ENCODE measurements at places on chromosomes 2 and 18.

GRCh38 chr2:117269574-117269973 lies 544.9 kb upstream of the DDX18 start:
- DNase-seq, result no peak

DNA sequence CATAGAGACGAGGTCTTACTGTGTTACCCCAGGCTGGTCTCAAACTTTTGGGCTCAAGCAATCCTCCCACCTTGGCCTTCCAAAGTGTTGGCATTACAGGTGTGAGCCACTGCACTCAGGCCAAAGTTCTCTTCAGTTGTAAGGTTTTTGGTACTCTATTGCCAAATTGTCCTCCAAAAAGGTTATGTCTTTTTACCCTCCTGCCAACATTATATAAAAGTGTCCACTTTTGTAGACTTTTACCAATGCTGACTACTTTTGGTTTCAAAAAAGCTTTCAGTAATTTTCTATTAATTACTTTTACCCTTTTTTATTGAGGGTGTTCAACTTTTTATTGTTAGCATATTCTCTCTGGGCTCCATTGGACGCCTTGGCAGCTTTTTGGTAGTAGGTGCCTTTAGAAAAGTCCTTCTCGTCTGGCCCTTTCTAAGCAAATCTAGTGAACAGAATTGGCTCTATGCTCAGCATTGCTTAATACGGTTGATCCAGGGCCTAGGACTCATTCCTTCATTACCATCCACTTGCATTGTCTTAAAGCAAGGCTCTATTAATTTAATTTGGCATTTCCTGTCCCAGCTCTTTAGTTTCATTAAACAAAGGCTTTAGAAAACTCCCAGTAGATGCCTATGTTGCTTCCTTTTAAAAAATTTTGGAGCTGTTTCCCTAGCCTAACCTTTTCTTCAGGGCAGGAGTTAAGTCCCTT lies 16.7 kb upstream of the IL1A start:
- no peak for DNase-seq

DNA sequence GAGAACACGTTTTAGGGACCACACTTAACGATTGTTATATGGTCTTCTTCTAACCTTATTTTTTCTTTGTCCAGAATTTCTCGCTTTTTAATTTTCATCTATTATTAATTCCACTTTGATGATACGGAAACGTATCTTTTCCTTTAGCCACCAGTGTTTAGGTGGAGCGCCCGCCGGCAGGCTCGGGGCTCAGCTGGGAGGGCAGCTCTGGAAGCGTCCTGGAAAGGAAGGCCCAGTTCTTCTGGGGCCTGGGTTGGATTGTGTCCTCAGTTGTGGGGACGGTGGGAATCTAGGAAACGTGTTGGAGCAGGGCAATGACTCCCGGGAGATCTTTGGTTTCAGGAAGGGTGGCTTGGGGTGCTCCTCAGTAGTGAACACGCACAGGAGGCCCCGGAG lies 19.4 kb upstream of the SOX11 start:
- DNase-seq, result no peak

DNA sequence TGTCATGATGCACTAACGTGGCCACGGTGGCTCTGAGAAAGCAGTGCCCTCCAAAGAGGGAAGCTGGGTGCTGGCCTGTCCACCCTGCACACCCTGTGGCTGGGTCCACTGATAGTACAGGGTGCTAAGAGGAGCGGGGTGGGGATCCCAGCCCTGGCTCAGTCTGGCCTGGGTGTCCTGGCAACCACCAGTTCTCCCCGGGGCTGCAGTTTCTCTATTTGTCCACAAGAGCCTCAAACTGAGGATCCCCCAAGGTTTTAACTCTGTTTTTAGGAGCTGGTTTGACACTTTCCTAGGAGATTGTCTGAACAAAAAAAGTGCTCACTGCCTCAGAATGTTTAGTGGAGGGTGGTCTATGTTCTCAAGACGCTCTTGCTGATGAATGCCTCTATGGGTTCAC lies 29.0 kb downstream of the EDAR start:
- DNase-seq, result no peak

DNA sequence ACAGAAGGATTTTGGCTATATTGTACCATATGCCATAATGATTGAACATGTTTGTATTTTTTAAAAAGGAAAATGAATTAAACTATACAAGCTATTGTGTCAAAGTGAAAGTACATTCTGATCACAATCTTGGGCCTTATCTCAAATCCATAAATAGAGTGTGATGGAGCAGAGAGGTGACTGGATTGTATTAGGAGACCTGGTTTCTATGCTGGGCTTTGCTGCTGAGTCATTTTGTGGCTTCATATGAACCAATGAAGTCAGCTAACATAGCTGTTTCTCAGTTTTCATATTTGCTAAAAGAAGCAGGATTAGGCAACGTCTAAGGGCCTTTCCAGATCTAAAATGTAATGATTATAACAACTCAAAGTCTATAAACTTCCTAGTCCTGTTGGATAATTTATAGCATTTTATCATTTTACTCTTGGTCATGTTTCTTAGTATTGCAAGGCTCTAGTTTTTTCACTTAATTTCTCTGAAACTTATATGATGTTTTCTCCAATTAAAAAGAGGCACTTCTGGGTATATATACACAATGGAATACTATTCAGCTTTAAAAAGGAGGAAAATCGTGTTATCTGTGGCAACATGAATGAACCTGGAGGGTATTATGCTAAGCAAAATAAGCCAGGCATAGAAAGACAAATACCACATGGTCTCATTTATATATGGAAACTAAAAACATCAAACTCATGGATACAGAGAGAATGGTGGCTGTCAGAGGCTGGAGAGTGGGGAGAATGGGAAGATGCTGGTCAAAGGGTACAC lies 112.3 kb downstream of the MEP1B start:
- DNase-seq, result peak; percentile 91

- DNase-seq, result no peak
Measured at GRCh38 chr2:82731824-82732223, 1727.3 kb downstream of the SUCLG1 start.
